ENCODE measurements at places on chromosomes 3 and 15. TPM values are rescaled to one million over a fixed set of nuclear protein-coding genes. Genes with fewer than 3 reads are reported as not detected.

PCNP gene
- polyA plus RNA-seq, result 119 TPM

RHOV gene
- polyA plus RNA-seq, result not detected

PPM1L gene
- polyA plus RNA-seq, result 3.0 TPM

DNAH12 gene
- polyA plus RNA-seq, result not detected

PCOLCE2 gene
- not detected for polyA plus RNA-seq

GPR27 gene
- polyA plus RNA-seq, result 0.11 TPM

CCR5 gene
- polyA plus RNA-seq, result not detected

PXYLP1 gene
- 1.4 TPM for polyA plus RNA-seq

DUOXA2 gene
- polyA plus RNA-seq, result not detected

PODXL2 gene
- polyA plus RNA-seq, result 9.1 TPM

VWA5B2 gene
- polyA plus RNA-seq, result 0.20 TPM

CPNE4 gene
- polyA plus RNA-seq, result not detected

WDR93 gene
- not detected for polyA plus RNA-seq

ALS2CL gene
- 0.10 TPM for polyA plus RNA-seq

AP3B2 gene
- polyA plus RNA-seq, result 0.35 TPM

GABRR3 gene
- not detected for polyA plus RNA-seq

CACNA2D3 gene
- not detected for polyA plus RNA-seq

TFG gene
- 54.5 TPM for polyA plus RNA-seq

TMEM202 gene
- not detected for polyA plus RNA-seq

SLC27A2 gene
- 0.83 TPM for polyA plus RNA-seq

Measured in IgD-negative memory B cell (primary cell).